GM13977 (cell line): ENCODE measurements at places on chromosomes 4 and X.
A peak's percentile ranks its signal among the peaks of the same experiment; 100 is the strongest.

DNA sequence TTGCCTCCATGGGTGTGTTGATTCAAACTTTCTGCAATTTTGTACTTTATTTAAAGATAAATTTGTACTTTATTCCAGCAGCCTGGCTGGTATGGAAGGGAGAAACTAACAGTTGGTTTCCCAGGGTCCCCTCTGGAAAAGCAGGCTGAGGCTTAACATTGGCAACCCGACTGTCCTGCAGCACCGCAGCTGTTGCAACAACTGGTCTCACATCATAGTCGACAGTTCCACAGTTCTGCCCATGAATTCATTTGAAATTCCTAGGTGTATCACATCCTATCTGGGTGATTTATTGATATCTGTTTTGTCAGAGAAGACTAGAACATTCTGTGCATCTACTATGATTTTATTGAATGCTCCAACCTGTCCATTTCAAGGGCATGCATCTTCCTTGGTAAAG is 98.8 kb upstream of the GATB start:
- no peak for DNase-seq

- no peak for DNase-seq
Observed at GRCh38 chr4:143700416-143701352, at the start of gene FREM3. FREM3 (minus strand) TSS chr4:143700675; CDS start chr4:143700675, 0 bp downstream.

DNA sequence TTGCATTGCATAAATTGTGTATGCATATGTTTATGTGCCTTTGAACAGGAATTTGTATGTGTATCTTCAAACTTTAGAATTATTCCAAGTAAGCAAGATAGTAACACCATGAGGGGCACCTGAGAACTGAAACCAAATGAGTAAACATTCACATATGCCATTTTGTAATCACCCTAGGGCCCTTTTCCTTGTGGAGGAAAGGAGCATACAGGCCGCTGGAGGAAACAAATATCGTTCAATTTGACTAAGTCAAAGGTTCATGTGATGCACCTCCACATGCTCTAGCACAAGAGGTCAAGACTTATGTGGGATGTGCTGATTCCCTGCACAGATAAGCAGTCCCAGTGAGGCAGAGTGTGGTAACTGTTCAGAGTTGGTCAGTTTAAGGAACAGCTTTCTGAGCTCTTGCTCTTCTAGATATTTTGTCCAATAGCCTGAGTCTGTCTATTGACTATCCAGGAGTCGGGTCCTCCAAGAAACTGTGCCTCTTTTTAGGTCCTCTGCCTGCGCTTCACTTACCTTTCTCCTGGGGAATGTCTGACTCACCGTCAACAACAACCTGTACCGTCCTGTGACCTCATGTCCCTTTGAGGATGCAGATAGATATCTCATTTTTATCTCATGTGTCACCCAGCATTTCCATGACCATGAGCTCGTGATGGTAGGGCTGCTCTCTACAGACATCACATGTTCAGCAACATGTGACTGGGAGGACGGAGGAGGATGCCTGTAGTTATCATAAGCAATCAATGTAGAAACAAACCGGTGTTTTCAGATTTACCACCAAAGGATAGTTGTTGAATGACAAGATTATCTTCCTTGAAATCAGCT is 196.9 kb downstream of the NWD2 start:
- no peak for DNase-seq

DNA sequence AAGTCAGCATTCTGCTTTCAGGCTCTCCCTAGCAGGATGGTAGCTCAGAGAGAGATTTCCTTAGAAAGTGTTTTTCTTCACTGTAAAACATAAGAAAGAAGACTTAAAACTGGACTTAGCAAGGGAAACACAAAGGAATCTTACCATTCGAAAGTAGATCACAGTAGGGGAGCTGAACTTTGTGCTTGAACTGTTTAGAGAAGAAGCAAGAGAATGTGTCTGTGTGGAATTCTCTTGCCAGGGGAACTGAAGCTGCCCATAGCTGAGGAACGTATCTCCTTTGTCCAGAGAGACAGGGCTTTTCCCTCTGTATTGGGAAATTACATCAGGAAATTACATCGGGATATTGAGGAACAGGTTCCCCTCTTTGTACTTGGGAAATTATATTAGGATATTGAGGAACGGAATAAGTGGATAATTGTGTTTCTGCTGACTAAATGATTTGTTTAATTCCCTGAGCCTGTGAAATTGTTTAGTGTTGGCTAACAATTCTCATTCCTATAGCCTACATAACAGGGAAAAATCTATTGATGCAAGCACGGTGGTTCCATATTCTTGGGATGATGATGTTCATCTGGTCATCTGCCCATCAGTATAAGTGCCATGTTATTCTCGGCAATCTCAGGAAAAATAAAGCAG is 21.2 kb downstream of the SRD5A3 start:
- no peak for DNase-seq

GRCh38 chr4:81351654-81352445 is 119.9 kb downstream of the RASGEF1B start:
- DNase-seq, result peak; percentile 45

DNA sequence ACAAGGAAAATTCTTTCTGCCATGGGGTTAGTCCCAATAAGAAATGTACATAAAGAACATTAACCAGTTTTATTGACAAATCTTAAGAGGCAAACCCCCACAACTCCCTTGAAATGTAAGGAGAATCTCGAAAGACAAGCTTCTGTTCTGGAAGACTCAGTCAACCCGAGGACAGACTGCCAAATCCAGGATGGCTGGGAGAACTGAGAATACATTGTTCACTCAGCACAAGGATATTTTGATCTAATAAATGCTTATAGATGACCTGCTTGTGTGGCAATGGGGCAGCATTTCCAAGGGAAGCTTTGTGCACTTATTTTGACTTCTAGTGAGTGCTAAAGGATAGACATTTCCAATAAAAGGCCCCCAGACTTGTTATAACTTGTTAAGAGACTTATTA is 280.4 kb downstream of the DHX15 start:
- DNase-seq, result no peak

DNA sequence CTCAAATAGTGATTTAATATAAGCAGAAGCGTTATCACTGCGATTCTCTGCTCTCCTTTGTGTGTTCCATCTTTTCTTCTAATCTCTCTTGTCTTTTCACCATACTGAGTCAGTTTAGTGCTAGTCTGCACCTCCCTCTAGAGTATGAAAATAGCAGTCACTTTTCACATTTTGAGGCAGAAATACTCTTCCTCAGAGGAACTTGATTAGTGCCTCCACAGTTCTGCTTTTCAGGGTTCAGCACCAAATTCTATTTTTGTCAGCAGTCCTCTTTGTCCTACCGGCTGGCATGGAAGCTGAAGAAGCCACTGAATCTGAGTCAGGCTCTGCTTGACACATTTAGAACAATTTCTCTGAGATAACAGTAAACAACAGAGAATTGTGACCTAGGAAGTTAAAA is 49.7 kb upstream of the ANKRD17 start:
- peak; percentile 23 for DNase-seq

DNA sequence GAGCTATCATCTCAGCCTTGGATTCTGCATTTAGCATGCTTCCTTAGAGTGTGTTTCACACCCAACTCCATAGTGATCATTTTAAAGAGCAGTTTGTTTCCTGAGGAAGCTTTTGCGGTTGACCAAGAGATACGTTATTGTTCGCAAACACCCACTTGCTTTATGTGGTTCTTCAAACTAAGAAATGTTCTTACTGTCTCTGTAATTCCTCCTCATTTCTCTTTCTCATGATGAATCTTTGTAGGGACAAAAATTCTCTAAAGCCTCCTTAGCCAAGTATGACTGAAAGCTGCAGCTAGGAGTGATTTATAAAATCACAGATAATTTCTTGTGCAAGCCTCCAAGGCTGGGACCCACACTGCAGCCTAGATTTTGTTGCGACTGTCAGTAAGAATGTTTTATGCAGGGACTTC is 10.0 kb downstream of the TNIP3 start:
- DNase-seq, result peak; percentile 6

- no peak for DNase-seq
Observed at GRCh38 chr4:61309616-61310015, 109.5 kb downstream of the ADGRL3 start.

DNA sequence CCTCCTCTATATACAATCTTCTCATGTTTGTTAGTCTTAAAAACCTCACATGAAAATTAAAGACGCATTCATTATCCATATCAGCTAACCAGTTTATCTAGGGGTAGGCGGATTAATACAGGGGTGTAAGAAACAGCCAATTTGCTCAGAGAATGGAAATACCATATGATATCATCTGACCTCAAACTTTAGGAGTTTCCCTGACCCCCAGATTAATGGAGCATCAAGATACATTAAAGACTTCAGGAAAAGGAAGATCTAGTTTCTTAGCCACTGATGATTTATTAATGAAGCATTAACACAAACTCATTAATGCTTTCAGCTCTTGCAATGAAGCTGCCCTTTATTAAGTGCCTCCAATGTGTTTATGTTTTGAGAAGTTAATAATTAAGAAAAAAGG is 67.5 kb downstream of the CAMK2D start:
- DNase-seq, result no peak

- no peak for DNase-seq
Observed at GRCh38 chrX:34546366-34546765, 110.7 kb downstream of the TMEM47 start.

- DNase-seq, result no peak
Observed at GRCh38 chr4:142683997-142684396, 162.1 kb downstream of the INPP4B start.

DNA sequence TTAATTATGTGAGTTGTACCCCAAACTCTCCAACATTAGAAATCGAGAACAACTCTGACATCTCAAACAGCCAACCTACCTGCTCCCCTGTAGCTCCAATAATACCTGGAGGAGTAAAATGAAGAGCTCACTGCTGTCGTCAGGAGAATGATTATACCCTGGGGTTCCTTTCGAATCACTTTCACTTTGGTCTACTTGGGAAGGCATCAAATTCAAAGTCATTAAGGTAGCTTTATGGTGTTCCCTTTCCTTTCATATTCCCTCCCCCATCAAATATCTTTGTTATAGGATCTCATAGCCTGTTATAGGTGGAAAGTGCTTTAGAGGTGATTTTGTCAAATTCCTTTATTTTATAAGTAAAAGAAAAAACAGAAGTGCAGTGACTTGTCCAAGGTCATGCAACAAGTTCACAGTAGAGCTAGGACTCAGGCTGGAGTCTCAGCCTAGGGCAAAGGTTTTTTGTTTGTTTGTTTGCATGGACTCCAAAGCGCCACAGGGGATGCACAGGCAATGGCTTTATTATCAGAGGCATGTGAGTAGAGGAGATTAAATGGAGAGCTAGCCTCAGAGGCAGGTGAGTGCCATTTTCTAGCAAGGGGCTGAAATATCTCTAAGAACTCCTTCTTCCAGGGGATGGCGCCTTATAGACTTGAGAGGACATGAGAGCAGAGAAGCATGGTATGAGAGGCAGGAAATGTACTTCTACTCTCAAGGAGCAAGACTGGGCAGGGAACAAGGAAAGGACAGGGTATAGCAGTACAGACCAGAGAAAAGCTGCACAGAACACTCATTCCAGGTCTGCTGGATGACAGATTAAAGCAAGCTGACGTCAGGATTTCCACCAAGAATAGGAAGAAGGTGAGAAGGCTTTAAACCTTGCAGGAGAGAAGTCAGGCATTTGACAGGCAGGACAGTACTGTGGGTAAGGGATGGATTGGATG is 262.1 kb upstream of the GPC4 start:
- DNase-seq, result no peak

DNA sequence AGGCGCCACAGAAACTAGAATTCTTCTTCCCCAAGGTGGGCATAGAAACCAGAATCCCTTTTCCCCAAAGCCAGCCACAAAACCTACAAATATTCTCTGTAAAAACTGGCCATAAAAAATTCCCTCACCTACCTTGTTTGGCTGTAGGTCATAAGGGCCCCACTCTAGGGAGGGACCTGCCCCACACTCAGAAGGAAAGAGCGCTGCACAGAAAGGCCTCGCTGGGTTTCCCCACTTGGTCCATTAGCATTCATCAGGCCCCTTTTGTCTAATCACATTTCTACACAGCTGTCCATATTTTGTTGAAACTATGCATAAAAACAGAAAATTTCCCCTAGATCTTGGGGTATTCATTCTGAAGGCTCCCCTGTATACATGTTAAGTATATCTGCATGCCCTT is 54.1 kb downstream of the PHKA2 start:
- no peak for DNase-seq

- DNase-seq, result no peak
Observed at GRCh38 chrX:20309806-20310205, 43.1 kb upstream of the RPS6KA3 start.

DNA sequence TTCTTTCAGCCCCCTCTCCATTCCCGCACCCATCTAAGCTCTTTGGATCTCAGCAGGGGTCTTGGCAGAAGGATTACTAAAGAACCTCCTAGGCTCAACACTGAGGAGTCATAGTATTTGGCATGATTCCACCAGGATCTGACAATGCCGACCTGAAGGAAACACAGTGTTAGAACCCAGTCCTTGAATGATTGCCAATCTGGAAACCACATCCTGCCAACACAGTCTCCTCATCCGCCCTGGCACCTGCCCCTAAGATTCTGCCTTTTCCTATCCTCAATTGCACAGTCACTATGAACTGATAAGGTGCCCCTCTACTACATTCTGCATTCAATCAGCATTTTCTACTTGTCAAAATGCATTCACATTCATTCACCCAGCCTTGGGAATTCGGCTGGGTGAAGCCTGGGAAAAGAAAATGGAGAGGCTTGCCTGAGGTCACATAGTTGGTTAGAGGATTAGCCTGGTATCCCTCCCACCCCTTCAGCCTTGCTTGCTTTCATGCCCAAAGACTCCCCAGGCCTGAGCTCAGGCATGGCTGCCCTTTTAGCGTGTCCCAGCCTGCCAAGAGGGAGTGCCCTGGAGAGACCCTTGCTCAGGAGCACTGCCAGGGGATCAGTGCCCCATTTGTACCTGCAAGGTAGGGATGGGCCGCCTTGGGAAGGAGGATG is 2.2 kb upstream of the CLDN2 start:
- DNase-seq, result no peak

- no peak for DNase-seq
Observed at GRCh38 chr4:187666697-187667494, 328.7 kb upstream of the ZFP42 start.

DNA sequence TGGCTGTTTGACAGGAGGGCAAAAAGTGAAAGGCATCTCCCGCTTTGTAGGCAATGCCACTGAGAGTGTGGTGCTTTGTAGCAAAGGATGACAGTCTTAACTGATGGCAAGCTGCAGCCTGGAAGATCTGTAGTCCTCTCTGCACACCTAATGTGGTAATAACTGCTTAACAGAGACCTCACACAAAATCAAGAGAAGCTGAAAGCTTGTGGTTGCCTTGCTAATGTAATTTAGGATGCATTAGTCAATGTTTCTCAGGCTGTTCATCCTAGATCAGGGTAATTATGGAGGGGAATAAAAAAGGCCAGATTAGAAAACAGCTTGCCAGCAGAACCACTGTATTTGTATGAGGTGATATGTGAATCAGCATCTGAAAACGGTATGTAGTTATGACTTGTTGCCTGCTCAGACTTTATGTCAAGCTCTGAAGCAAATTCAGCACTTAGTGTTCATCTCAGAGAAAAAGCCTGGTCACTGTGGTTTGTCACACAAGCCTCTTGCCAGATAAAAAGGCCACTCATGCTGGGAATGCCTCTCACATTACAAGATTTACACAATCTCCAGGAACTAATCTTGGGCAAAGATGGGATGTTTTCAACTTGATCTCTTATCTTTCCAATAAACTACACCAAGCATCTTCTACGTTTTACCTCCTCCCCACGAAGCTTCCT is 130.8 kb downstream of the ENOX2 start:
- no peak for DNase-seq
